ENCODE measurements at places on chromosomes 6 and 20. TPM values are rescaled to one million over a fixed set of nuclear protein-coding genes. Genes with fewer than 3 reads are reported as not detected.

- peak; percentile 47 for ATAC-seq
Observed at GRCh38 chr20:8161264-8162071, 29.4 kb downstream of the PLCB1 start.

GCM1 gene
- not detected for total RNA-seq

DNA sequence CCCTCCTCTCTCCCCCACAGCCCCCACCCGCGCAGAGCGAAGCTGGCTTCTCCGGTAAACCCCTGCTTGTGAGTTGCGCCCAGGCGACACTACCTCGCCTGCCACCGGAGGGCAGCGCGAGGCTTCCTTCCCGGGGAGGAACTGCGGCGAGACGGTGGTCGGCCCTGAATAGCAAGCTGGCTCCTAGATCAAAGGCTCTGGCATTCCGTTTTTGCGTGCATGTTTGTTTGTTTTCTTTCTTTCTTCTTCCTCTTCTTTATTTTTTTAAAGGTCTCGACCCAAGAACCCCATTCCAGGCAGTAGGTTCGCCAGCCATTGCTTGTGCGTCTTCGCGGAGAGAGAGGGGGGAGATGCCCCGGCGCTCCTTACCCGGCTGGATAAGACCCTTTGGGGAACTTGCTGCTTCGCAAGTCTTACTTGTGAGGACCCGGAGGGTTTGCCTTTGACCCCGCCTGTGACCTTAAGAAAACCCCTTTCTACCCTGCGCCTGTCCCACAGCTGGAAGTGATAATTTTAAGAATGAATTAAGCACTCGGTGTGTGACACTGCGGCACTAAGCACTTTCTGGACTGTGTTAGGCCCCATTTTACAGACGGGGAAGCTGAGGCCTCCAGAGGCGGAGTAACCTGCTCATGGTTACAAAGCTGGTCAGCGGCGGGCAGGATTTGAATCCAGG, 92.7 kb upstream of the SIRPA start:
- peak; percentile 52 for ATAC-seq

WFDC5 gene
- total RNA-seq: not detected

GRCh38 chr6:43009124-43009523, 4.6 kb downstream of the MEA1 start:
- no peak for ATAC-seq
